Endothelial cell (in vitro differentiated cells): ENCODE measurements at places on chromosomes 3 and 15.

GRCh38 chr15:38401701-38402100, 52.2 kb upstream of the FAM98B start:
- no peak for DNase-seq

GRCh38 chr3:25558121-25558520, 106.6 kb downstream of the TOP2B start:
- no peak for DNase-seq

- DNase-seq = no peak
Observed at GRCh38 chr3:40057077-40057476, 247.7 kb downstream of the MYRIP start.

GRCh38 chr3:106268696-106269095, 399.9 kb upstream of the CBLB start:
- DNase-seq = no peak

DNA sequence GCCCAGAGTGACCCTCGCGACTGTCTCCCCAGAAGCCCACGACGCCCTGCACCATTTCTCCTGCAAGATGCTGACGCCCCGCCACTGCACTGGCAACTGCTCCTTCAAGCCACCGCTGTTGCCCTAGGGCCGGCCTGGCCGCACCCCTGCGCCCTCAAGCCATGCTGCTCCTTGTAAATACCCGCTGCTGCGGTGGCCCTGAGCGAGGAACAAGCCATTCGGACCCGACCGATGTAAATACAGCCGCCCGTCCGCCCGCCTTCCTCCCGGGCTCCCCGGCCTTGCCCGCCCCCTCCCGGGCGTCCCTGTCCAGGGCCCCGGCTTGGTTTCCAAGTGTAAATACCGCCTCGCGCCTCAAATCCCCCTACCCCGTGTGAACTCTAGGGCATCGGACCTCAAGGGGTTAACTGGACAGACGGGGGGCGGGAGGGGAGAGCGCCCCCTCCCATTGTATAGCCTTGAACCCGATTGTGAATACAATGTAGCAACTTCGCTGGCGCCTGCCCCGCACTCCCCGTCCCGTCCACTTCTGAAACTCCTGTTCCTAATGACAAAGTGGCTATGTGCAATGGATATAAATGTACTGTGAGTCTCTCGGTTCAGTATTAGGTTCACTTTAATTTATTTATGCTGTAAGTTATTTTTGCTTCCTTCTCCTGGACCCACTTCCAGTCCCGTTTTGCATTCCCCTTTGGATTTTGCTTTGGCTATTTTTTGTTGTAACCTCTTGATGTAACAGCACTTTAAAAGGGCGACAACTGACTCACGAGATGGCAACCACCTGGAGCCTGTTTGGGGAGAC, 5.9 kb downstream of the RNU6-1 start:
- DNase-seq = peak; percentile 82

DNA sequence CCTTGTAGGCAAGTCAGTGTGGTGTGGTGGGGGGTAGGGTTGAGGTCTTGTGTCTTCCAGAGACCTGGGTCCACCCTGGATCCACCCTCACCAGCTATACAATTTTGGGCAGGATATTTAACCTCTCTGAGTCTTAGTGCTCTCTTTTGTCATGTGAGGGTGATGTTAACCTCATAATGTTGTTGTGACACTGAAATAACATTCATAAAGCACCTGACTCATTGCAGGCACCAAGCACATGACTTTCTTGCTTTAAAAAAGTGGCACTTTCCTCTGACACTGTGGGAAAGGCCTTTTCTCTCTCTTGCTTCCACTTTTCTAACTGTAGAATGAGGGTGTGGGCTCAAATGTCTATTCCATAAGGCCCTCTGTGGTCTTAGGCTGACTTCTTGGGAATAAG, 75.5 kb downstream of the SCN10A start:
- no peak for DNase-seq

DNA sequence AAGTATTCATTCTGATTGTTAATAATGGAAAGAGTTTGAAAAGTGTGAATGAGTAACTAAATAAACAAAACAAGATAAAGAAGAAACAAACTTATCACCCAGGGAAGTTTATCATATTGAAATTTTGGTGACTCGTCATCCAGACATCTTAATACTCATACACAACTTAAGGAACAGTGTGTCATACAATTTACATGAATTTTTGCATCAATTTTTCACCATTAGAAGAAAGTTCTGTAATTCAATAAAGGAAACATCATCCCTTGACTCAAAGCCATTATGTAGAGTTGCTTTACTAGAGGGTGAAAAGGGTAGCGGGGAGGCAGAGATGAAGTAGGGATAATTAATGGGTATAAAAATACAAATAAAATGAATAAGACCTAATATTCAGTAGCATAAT, 536.2 kb downstream of the GRM7 start:
- DNase-seq = no peak
